Peyer's patch (tissue), 4 donors: ENCODE measurements at places on chromosomes 3 and 15. TPM values are rescaled to one million over a fixed set of nuclear protein-coding genes. Genes with fewer than 3 reads are reported as not detected.

Gene ACKR4
- not detected for total RNA-seq

Gene PLIN1
- 7.5 TPM for total RNA-seq

Gene ZBTB47
- 30.5 TPM for total RNA-seq

Gene GREM1
- total RNA-seq: 8.3 TPM

Gene TMEM212
- total RNA-seq: not detected

Gene SGO1
- 9.9 TPM for total RNA-seq

Gene ACTC1
- not detected for total RNA-seq

Gene GABRG3
- not detected for total RNA-seq

Gene GOLGA6B
- not detected for total RNA-seq

Gene GABRB3
- total RNA-seq: 0.67 TPM

Gene GCNT3
- 112 TPM for total RNA-seq

Gene PFN2
- total RNA-seq: 59.5 TPM

Gene MESD
- 20.3 TPM for total RNA-seq

DNA sequence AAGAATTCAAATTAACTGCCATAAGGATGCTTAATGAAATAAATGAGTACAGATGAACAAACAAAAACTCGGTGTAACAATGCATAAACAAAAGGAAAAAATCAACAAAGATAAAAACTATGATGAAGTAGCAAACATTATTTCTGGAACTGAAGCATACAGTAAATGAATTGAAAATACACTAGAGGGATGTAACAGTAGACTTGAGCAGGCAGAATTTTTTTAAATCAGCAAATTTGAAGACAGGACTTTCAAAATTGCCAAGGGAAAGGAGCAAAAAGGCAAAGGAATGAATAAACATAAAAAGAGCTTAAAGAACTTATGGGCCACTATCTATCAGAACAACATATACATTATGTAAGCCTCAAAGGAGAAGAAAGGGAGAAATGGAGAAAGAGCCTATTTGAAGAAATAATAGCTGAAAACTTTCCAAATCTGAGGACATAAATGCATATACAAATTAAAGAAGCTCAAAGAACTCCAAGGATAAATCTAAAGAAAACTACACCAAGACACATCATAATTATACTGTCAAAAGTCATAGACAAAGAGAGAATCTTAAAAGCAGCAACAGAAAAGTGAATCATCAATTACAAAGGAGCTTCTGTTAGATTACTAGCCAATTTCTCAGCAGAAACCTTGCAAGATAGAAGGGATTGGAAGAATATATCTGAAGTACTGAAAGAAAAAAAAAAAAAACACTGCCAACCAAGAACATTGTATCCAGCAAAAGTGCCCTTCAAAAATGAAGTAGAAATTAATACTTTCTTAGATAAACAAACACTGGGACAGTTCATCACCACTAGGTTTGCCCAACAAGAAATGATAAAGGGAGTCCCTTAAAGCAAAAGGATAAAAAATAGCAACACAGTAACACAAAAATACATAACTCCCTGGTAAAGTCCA lies 15.5 kb downstream of the TOP2B start:
- DNase-seq: no peak

GRCh38 chr3:9701006-9701405 lies 2.6 kb upstream of the CPNE9 start:
- no peak for DNase-seq

DNA sequence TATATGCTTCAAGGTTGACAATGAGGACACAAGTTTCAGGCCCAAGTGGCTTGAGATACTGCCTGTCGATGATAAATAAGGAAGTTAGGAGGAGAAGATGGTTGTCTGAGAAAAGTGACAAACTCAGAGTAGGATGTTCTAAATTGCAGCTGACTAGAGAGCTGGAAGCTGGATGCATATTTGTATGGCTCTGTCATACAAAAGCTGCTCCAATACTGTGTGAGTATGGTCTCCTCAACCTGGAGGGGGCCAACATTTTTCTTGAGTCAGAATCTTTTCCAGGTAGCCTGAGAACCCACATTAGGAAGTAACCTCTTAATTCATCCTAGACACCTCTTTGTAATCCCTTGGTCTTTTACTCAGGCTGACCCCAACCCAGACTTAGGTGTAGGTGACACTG lies 28.4 kb upstream of the TPRG1 start:
- DNase-seq: no peak

DNA sequence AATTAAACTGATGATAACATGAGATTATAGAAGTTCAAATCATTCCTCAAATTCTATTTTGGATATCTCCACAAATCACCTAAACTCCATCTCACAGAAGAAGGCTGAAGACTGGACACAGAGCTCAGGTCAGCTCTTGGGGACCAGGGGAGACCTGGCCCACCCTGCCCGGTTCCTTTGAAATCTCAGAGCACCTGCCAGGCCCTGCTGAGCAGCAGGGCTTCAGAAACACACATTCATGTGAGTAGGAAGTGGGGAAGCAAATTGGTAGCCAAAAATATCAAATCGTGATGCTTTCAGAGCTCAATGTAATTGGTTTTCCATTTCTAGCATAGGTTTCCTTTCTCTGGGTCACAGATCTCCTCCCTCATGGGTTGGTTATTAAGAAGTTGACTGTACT lies 76.2 kb downstream of the OCA2 start:
- DNase-seq: no peak

DNA sequence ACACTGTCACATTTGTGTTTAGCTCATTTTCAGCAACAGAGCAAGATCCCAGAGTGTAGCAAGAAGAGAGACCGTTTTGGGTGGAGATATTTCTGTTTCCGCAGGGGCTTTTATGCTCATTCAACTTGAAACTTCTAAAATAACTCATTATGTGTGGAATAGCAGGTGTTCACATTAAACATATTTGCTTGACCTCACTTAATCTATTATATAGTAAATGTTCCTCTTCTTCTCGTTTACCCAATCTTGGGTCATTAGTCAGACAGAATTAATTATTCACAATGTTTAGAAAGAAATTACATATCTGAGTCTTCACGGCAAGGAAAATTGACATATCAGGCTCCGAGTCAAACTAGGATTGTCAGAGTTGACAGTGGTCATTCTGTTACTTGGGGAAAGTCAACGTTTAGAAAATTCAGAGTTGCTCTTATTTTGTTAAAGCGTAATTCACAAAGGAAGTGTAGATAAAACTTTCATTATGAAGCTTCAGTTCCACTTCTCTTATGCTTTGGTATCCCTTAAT lies 222.9 kb downstream of the TPRG1 start:
- DNase-seq: no peak

DNA sequence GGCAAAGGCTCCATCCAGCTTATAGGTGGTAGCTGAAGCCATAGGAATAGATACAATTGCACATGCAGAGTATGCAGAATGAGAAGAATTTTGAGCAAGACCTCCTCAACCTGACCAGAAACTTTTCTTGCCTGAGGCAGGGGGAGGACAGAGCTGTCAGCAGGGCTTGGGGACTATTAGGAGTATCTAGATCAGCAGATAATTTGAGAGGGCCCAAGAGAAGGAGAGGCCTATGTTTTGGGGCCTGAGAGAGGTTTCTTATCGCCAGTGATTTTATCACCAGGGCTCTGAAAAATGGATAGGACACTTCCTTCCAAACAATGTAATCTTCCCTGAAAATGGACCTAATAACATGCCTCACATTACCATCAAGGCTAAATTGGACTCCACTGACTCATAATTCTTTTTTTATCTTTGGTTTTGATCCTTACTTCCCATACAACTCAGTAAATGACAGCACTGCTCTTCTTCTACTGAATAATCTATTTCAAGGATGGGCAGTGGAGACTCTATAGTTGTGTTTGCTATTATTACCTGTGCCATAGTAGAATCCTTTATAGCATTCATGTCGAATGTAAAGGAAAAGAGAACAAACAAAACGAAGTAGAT lies 15.8 kb upstream of the RAMAC start:
- no peak for DNase-seq

DNA sequence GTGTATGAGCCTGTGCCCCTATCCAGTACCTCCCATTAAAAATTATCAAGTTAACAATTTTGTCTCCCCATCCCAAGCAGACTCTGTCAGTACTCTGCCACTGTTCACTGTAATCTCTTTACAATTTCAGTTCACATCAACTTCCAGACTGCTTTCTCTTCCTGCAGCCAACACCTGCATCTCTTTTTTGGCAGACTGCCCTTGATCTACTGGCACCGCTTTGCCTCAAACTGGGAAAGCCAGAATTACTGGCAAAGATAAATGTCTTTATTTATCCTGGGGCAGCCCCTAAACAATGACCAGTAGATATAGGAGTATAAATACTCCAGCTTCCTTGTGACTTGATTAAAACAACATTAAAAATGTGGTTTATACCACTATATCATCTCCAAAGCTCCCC lies 494.1 kb downstream of the ZNF385D start:
- DNase-seq: no peak

DNA sequence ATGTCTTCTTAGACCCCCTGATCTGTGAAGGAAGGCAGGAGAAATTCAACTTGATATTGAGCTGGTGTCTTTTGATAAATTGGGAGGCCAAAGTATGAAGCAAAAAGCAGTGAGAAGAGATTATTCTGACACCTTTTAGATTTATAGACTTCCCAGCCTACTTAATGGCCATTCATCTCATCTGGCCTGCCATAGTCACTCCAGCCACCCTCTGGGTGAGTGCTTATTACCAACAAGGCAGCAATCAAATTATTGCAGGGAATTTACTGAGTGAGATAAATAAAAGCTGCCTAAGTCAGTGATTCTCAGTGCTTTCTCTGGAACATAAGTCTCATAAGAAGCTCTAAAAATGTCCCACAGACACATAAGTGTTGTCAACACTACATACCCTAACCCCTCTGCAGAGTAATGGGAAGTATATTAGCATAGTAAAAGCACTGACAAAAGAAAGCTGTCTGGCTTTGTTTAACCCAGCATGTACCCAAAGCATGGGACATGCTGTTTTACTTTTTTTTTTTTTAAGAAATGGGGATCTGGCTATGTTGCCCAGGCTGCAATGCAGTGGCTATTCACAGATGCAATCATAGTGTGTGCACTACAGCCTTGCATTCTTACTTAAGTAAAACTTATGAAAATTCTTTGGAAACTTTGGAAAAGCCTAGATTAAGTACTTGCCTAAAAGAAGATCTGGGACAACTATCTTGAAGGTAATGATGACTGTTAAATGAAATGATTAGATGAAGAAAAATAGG lies 725.3 kb downstream of the TUSC7 start:
- DNase-seq: no peak

GRCh38 chr3:10753964-10754363 lies 62.1 kb upstream of the SLC6A11 start:
- no peak for DNase-seq

- DNase-seq: no peak
Observed at GRCh38 chr3:126356373-126357264, 589 bp downstream of the KLF15 start.

GRCh38 chr3:11846281-11847266 lies at the start of gene TAMM41:
Gene TAMM41 (minus strand): TSS chr3:11846885. CDS start chr3:11846636, 249 bp downstream.
- peak; percentile 90 for DNase-seq

GRCh38 chr3:140113996-140114788 lies 179.2 kb downstream of the CLSTN2 start:
- DNase-seq: no peak

DNA sequence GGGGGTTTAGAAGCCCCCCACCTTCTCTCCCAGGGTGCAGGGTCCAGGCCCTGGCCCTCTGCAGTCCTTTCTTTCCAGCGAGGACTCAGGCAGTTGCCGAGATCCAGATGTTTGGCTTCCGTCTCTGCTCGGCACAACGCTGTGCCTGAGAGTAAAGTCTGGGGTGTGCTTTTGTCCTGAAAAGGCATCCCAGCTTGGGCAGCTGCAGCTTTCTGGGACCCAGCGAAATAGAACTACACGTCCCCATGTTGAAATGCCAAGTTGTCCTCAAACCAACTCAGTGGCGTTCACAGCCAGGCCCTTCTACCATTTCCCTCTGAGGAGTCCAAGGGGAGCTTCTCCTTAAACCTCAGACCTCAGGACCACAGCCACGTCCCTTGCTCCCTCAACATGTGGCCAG lies 23.1 kb downstream of the FGD5 start:
- DNase-seq: no peak

GRCh38 chr3:186790261-186790981 lies 7.0 kb downstream of the EIF4A2 start:
- DNase-seq: no peak

GRCh38 chr3:179558742-179559364 lies 3.9 kb upstream of the ACTL6A start:
- DNase-seq: no peak

GRCh38 chr3:7615043-7615442 lies 754.1 kb downstream of the GRM7 start:
- no peak for DNase-seq

DNA sequence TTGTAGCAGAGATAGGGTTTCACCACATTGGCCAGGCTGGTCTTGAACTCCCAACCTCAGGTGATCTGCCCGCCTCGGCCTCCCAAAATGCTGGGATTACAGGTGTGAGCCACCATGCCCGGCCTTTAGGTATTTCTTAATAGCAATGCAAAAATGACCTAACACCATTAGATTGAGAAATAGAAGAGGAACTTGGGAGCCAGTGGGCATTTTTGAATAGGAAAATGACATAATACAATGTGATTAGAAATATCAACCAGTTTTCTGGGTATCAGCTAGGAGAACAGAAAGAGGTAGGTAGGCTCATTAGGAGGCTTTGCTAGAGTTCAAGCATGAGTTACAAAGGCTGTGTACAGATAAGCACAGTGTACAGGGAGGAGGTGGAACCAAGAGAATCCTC lies 101.8 kb upstream of the TBC1D5 start:
- DNase-seq: no peak

DNA sequence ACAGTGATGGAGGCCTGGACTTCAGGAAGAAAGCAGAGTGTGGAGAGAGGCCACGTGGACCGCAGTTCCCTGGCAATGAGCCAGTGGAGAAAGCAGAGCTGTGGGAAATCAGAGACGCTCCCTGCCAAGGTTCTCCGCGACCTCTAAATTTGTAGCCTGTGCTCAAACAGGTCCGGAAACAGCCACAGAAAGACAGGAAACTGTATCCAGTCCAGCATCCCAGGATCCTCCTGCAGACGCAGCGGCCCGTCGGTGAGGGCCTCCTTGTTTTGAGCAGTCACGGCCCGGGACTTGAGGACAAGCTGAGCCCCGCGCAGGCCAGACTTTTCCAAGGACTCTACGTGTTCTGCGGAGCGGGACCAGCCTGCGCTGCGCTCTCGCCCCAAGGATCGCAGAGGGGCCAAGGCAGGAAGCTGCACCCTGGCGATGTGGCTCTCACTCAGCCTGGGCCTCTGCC lies 22.3 kb downstream of the RPSA start:
- DNase-seq: no peak
